ENCODE measurements at places on chromosomes 1 and 21. TPM values are rescaled to one million over a fixed set of nuclear protein-coding genes. Genes with fewer than 3 reads are reported as not detected.

DNA sequence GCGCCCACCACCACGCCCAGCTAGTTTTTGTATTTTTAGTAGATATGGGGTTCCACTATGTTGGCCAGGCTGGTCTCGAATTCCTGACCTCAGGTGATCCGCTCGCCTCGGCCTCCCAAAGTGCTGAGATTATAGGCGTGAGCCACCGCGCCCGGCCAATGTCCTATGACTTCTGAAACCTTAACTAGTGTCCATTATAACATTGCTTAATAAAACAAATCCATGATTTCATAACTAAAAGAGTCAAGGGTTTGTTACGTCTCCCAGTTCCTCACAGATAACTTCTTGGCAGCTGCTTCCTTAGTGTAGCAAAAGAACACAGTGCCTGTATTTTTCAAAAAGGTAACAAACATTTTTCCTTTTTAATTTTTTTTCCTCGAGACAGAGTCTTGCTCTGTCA lies 53.6 kb downstream of the FBXO42 start:
- no peak for DNase-seq

GRCh38 chr1:182794676-182795201 lies 5.2 kb downstream of the NPL start:
- DNase-seq, result no peak

DNA sequence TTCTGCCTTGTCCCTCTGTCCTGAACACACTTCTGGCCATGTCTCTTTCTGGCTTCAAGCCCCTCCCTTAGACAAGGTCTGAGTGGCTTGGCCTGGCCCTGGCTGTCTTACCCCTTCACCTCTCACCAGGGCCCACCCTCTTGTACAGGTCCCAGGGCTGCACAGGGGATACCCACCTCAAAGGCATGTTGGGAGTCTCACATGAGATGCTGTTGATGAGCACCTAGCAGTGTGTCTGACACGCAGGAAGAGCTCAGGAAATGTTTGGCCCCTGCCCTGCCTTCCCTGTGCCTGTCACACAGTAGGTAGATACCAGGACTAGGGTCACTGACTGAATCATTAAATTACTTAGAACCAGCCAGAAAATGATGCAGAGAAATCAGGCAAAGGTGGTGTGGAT lies 16.6 kb downstream of the ZNF362 start:
- no peak for DNase-seq

The COP1 gene
- 43.6 TPM for total RNA-seq

The TTC39A gene
- 2.4 TPM for total RNA-seq

The BMP8A gene
- not detected for total RNA-seq

The CDCA8 gene
- 0.63 TPM for total RNA-seq

The NMNAT2 gene
- 6.2 TPM for total RNA-seq

The GPX7 gene
- 14.4 TPM for total RNA-seq

Data from omental fat pad (tissue), 4 donors.